ENCODE measurements at places on chromosomes 11 and 22.
A peak's percentile ranks its signal among the peaks of the same experiment; 100 is the strongest.

- H3K4me1 ChIP-seq: no peaks in the 10 kb centered on the region
- H3K27me3 ChIP-seq: peaks cover 17% of the 10 kb centered on the region
- no peak overlapping the region for H3K27ac ChIP-seq
- no peak for DNase-seq
- no peaks in the 10 kb centered on the region for H3K36me3 ChIP-seq
- H3K4me3 ChIP-seq: no peak overlapping the region
These were observed 11.5 kb downstream of the MRGPRX1 start for GRCh38 chr11:18927550-18928322.

DNA sequence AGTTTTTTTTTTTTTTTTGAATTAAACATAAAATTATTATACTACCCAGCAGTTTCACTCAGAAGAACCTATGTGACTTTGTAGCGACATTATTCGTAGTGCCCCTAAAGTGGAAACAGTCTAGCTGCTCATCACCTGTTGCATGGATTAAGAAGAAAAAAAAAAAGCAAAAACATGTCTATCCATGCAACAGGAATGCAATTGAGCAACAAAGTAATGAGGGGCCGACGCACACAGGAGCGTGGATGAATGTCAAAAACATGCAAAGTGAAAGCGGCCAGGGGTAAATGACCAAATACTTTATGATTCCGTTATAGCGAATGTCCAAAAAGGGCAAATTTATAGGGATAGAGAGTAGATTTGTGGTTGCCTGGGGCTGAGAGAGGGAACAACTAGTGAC, 16.3 kb downstream of the MYO18B start:
- no peaks in the 10 kb centered on the region for H3K27me3 ChIP-seq

DNA sequence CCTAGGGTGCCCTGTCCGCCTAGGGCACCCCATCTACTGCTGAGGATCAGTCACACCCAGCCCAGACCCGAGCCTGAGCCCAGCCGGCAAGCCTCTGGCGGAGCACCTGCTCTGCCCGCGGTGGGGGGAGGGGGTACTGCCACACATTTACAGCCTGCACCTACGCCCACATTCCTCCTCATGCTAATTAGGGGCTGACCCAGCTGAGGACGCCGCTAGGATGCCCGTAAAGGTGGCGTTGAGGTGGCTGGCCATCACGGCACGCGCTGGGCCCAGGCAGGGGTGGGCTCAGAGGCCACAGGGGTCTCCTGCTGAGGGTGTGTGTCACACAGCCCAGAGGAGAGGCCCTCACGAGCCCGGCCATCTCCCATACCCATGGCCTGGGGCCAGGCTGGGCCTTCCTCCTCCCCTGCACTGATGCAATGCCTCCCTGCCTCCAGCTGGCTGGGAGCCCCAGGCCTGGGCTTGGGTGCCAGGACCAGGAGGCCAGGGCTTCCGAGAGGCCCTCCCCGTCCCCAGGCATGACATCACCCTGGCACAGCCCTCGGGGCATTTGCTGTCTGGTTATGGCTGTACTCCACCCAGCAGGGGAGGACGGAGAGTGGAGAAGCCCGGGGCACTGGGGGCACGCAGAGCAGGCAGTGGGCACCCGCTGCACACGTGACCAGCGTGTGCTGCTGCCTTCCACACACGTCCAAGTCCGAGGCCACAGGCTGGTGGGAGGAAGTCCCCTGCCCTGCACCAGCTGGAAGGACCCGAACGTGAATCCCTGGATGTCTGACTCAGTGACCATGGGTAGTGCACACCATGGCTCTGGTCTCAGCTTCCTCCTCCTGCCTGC, 12.7 kb downstream of the DUSP8 start:
- H3K36me3 ChIP-seq: peaks cover 2% of the 10 kb centered on the region
- H3K4me3 ChIP-seq: peak overlapping the region; percentile 39
- no peaks in the 10 kb centered on the region for H3K27me3 ChIP-seq
- H3K4me1 ChIP-seq: peaks cover 2% of the 10 kb centered on the region
- H3K27ac ChIP-seq: no peak overlapping the region

- DNase-seq: no peak
- H3K27ac ChIP-seq: no peak overlapping the region
- H3K4me3 ChIP-seq: no peak overlapping the region
- no peaks in the 10 kb centered on the region for H3K4me1 ChIP-seq
- no peaks in the 10 kb centered on the region for H3K36me3 ChIP-seq
These were observed 384.5 kb upstream of the KIRREL3 start for GRCh38 chr11:127385071-127385470.

GRCh38 chr22:49642331-49642730, 185.3 kb downstream of the BRD1 start:
- peaks cover 4% of the 10 kb centered on the region for H3K36me3 ChIP-seq
- no peak overlapping the region for H3K27ac ChIP-seq
- no peaks in the 10 kb centered on the region for H3K27me3 ChIP-seq
- no peak for DNase-seq
- peaks cover 20% of the 10 kb centered on the region for H3K4me1 ChIP-seq

GRCh38 chr11:100467821-100468508, 219.1 kb upstream of the ARHGAP42 start:
- no peak overlapping the region for H3K4me3 ChIP-seq
- no peak overlapping the region for H3K27ac ChIP-seq
- H3K27me3 ChIP-seq: no peaks in the 10 kb centered on the region
- no peaks in the 10 kb centered on the region for H3K4me1 ChIP-seq
- no peaks in the 10 kb centered on the region for H3K36me3 ChIP-seq

DNA sequence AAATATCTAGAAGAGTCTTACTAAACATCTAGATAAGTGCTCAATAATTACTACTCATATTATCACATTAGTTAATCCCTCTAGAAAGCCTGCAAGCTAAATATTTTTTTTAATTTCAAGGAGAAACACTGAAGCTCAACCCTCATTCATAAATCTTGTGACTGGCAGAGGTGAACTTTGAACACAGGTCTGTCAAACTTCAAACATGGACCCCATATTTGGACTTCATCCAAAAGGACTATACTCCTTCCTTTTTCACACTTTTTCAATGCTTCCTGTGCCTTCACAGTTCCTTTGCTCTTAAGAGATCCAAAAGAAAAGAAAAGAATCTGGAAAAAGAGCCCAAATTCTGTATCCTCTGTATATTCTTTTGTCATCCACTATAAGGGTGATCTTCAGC, 28.3 kb upstream of the OR9G4 start:
- H3K27me3 ChIP-seq: peaks cover 6% of the 10 kb centered on the region
- no peak overlapping the region for H3K4me3 ChIP-seq
- H3K4me1 ChIP-seq: no peaks in the 10 kb centered on the region
- H3K27ac ChIP-seq: no peak overlapping the region

DNA sequence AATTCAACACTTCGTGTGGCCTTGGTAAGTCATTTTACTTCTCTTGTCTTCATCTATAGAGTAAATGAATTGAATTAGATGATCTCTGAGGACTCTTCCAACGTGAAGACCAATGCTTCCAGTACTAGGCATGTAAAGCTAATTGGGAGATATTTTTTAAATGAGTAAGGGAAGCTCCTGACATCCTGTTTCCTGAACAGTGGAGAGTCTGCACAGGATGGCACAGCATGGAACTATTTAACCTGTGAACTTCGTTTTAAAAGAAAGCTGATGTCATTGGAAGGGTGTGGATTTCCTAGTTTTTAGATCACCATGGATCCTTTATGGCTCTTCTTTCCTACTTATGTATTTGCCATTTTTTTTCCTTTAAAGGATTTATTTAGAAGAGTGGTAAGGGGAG, 48.4 kb upstream of the HSD17B12 start:
- no peak overlapping the region for H3K27ac ChIP-seq
- peaks cover 69% of the 10 kb centered on the region for H3K27me3 ChIP-seq
- no peaks in the 10 kb centered on the region for H3K36me3 ChIP-seq
- H3K4me3 ChIP-seq: no peak overlapping the region
- no peak for DNase-seq
- H3K4me1 ChIP-seq: no peaks in the 10 kb centered on the region

DNA sequence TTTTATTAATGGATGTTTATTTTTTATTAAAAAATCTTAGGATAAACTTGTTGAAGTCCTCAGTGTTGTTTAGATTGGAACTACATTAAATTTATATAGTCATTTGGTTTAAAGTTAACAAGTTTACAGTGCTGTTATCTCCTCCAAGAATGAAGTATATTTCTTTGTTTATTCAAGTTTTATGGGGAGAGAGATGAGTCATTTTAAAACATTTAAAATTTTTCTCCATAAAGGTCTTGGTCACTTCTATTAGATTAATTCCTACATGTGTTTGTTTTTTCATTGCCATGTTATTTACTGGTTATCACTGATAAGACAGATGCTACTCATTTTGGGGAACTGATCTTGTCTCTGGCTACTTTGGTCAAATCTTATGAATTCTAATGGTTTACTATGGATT, 429.6 kb downstream of the METTL15 start:
- H3K27me3 ChIP-seq: no peaks in the 10 kb centered on the region
- H3K36me3 ChIP-seq: no peaks in the 10 kb centered on the region
- no peak for DNase-seq
- no peaks in the 10 kb centered on the region for H3K4me1 ChIP-seq

- no peak for DNase-seq
- no peak overlapping the region for H3K27ac ChIP-seq
- H3K4me3 ChIP-seq: no peak overlapping the region
- H3K36me3 ChIP-seq: no peaks in the 10 kb centered on the region
These were observed 14.6 kb downstream of the CELSR1 start for GRCh38 chr22:46522797-46523196.

DNA sequence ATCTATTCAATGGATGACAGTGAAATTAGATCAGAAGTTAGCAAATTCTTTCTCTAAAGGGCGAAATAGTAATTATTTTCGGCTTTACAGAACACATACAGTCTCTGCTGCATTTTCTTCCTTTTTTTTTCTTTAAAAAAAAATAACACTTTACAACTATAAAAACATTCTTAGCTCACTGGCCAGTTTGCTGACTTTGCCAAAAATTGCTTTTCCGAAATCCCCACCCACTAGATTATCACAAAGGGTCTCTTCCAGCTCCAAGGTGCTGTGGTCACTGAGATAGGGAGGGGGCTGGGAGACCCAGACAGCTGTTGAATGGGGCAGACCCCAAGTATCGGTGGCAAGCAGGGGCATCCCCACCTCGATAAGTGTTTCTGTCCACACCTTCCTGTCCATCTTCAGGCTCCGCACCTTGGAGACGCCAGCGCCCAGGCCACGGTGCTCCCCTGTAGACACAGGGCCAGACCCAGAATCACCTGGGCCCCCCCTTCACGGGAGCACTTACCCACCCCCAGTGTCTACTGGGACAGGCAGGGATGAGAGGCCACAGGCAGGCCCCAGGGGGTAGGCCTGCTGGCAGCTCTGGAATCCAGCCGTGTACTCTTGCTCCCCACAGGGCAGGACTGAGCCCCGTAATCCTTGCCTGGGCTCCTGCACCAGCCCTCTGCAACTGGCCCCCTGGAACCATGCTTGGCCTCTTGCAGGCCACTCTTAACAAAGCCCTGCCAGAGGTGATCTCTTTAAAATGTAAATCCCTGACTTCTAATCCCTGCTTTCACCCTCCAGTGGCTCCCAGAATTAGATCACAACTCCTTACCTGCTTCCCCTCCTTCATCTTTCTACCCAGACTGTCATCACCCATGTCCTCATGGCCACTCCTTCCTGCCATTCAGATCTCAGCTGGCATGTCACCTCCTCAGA, 31.5 kb upstream of the PDE2A start:
- peaks cover 11% of the 10 kb centered on the region for H3K4me1 ChIP-seq
- peaks cover 11% of the 10 kb centered on the region for H3K36me3 ChIP-seq
- H3K27me3 ChIP-seq: no peaks in the 10 kb centered on the region
- H3K4me3 ChIP-seq: no peak overlapping the region

DNA sequence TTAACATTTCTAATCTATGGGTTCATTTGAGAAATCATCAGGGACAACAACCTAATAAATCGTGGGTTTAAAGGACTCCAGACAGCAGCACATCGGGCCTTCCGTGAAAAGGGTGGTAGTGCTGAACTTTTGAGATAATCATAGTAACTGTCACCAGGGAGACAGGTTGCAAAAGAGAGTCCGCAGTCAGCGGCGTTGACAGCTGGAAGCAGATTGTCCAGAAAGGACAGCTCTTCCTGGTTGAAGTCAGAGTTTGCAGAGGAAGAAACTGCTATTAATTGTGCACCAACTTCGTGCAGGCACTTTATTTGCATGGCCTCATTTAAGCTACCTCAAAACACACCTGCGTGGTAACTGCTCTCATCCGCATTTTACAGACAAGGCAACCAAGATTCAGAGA, 20.5 kb upstream of the ISX start:
- H3K4me3 ChIP-seq: no peak overlapping the region
- H3K27me3 ChIP-seq: peaks cover 64% of the 10 kb centered on the region
- H3K36me3 ChIP-seq: no peaks in the 10 kb centered on the region
- no peak overlapping the region for H3K27ac ChIP-seq

DNA sequence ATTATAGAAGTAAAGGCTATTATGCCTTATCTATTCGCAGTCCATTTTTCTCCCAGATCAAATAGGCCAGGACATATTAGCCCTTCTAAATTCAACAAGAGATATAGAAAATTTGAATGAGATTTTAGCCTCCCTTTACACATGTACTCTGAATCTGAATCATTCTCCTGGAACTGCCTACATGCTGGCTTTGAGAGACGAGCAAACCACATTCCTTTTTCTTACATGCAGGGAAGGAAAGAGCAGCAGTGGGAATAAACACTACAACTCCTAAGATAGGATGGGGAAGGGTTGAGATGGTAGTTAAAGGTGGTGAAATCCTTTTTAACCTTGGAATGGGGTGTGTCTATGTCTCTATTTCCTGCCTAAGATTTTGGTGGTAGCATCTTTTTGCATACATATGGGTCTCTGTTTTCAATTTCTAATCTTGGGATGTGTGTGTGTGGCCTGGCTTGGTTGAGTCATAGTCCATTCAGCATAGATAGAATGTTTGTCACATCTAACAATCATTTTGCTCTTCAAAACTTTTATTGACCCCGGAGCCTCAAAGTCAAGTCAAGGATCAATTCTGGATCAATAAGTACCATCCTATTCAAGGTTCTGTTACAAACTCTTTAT, 11.1 kb upstream of the OOSP2 start:
- H3K4me3 ChIP-seq: no peak overlapping the region
- no peaks in the 10 kb centered on the region for H3K4me1 ChIP-seq
- no peak for DNase-seq
- no peak overlapping the region for H3K27ac ChIP-seq
- no peaks in the 10 kb centered on the region for H3K36me3 ChIP-seq

GRCh38 chr11:48006301-48006992, 26.1 kb downstream of the PTPRJ start:
- DNase-seq: no peak
- H3K36me3 ChIP-seq: peaks cover 2% of the 10 kb centered on the region
- no peaks in the 10 kb centered on the region for H3K27me3 ChIP-seq
- H3K27ac ChIP-seq: peak overlapping the region; percentile 99
- peak overlapping the region; percentile 90 for H3K4me3 ChIP-seq

- peaks cover 3% of the 10 kb centered on the region for H3K36me3 ChIP-seq
- H3K4me1 ChIP-seq: peaks cover 5% of the 10 kb centered on the region
- H3K27me3 ChIP-seq: peaks cover 69% of the 10 kb centered on the region
- no peak overlapping the region for H3K4me3 ChIP-seq
- no peak overlapping the region for H3K27ac ChIP-seq
- no peak for DNase-seq
These were observed 70.5 kb downstream of the PKNOX2 start for GRCh38 chr11:125235071-125235471.

DNA sequence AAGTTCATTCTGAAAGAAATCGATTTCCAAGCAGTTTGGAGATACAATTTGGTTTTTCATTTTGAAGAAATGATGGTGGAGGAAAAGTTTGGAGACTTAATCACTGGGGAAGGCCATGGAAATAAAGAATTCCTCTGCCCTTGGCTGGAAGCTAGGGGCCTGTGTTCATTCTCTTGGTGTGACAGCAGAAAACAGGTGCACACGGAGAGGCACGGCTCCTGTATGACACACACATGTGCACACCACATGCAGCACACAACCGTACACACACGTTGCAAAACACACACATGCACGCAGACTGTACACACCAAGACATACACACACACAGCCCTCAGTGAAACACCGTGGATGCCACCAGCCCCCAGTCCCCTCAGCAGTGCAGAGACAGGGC, 64.2 kb downstream of the CYTH4 start:
- no peak overlapping the region for H3K27ac ChIP-seq
- H3K36me3 ChIP-seq: no peaks in the 10 kb centered on the region
- H3K4me1 ChIP-seq: peaks cover 9% of the 10 kb centered on the region
- no peak for DNase-seq
- peaks cover 37% of the 10 kb centered on the region for H3K27me3 ChIP-seq
